ENCODE measurements at places on chromosomes 6 and 20. TPM values are rescaled to one million over a fixed set of nuclear protein-coding genes. Genes with fewer than 3 reads are reported as not detected.

DNA sequence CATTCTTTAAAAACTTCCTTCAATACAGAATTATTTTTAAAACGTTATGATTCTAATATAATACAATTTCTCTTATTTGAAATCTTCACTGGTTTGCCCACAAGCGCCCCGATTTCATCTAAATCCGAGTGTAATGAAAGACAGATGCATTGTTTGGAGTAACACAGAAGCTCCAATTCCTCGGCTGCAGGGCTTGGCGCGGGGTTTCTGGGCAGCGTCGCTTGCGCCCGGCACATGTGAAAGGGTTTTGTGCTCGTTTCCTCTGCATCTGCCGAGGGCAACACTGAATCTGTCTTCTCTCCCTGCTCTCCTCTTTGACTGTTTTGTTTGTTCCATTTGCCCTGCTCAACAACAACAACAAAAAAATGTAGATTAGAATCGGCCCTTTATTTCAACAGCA, 248.6 kb upstream of the QKI start:
- H3K36me3 ChIP-seq = no peaks in the 10 kb centered on the region
- H3K27ac ChIP-seq = no peak overlapping the region
- H3K27me3 ChIP-seq = no peaks in the 10 kb centered on the region

GRCh38 chr6:93915961-93916360, 496.6 kb upstream of the EPHA7 start:
- no peak for DNase-seq
- no peak overlapping the region for H3K27ac ChIP-seq
- H3K36me3 ChIP-seq = no peaks in the 10 kb centered on the region
- no peaks in the 10 kb centered on the region for H3K4me1 ChIP-seq
- H3K4me3 ChIP-seq = no peak overlapping the region

DNA sequence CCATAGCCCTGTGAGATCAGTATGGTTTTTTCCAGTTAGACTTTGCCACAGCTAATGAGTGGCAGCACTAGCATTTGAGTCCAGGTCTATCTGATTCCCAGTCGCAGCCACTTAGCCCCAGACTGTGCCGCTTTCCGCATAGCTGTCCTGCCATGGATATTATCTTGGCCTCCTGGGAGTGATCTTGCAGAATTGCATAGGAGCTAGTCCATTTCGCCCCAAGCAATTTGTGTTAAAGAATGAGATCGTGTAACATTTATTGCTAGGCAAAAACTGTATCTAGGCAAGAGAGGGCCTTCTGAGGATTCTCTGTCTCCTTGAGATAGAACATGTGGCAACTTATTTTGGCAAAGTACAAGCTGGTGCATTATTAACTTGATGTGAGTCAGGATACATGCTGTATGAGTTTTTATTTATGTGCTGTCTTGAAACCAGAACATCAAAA, 74.2 kb downstream of the EZR start:
- no peaks in the 10 kb centered on the region for H3K4me1 ChIP-seq
- H3K27me3 ChIP-seq = no peaks in the 10 kb centered on the region
- H3K27ac ChIP-seq = no peak overlapping the region
- H3K36me3 ChIP-seq = peaks cover 17% of the 10 kb centered on the region

- no peaks in the 10 kb centered on the region for H3K36me3 ChIP-seq
- H3K27ac ChIP-seq = no peak overlapping the region
- no peak overlapping the region for H3K4me3 ChIP-seq
- H3K27me3 ChIP-seq = peaks cover 2% of the 10 kb centered on the region
- H3K4me1 ChIP-seq = peaks cover 9% of the 10 kb centered on the region
These were observed 24.6 kb upstream of the GTF3C6 start for GRCh38 chr6:110933912-110934311.

- H3K4me3 ChIP-seq = peak overlapping the region; percentile 73
- DNase-seq = no peak
- peaks cover 7% of the 10 kb centered on the region for H3K4me1 ChIP-seq
These were observed 42.1 kb downstream of the ANKRD6 start for GRCh38 chr6:89475101-89475500.

DNA sequence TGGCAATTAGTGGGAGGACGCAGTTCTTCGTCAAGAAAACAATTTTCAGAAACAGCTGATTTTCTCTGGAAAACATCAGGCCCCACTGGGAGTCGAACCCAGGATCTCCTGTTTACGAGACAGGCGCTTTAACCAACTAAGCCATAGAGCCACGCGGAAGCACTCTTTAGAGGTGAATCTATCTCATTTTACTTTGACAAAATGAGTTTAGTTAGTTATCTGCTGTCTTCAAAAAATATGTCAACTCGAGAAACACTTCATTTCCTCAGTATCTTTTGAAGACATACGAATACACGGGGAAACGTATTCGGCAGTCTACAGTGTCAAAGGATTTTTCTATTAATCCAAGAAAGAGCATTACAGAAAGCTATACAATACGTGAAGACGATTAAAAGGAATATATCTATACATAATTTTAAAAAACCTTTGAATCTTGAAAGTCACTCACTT, 26.7 kb downstream of the GPX6 start:
- peak overlapping the region; percentile 92 for H3K4me3 ChIP-seq
- peaks cover 18% of the 10 kb centered on the region for H3K4me1 ChIP-seq
- H3K36me3 ChIP-seq = no peaks in the 10 kb centered on the region
- peak; percentile 81 for DNase-seq

GRCh38 chr6:53979468-53980067, 131.7 kb upstream of the MLIP start:
- H3K4me3 ChIP-seq = no peak overlapping the region
- peaks cover 1% of the 10 kb centered on the region for H3K27me3 ChIP-seq
- H3K27ac ChIP-seq = no peak overlapping the region

- H3K27ac ChIP-seq = no peak overlapping the region
- peaks cover 3% of the 10 kb centered on the region for H3K27me3 ChIP-seq
- H3K4me3 ChIP-seq = no peak overlapping the region
- DNase-seq = no peak
- peaks cover 26% of the 10 kb centered on the region for H3K4me1 ChIP-seq
These were observed 197.3 kb downstream of the ZFAND3 start for GRCh38 chr6:38016824-38017223.

DNA sequence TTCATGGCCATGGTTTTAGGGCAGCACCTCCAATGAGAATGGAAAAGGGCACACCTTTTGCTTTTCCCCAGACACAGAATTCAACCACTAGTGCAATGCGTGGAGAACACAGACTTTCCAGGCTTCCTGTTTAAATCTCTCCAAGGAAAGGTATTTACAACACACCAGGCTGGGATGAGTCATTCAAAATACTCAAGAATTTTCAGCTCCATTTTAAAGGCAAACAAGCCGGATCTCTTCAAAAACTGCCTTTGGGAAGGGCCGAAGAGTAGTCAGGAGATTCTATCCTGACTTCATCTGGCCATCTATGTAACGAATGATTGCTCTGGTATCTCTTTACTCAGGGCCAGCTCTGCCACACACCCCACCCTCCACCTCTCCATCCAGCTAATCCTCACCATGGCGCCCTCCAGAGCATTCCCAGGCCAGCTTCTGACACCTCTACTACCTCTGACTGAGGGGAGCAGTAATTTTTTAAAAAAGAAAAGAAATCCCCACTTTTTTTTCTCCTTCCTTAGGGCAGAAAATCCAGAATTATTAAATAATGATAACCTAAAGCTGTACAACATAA, 254.6 kb downstream of the LY86 start:
- DNase-seq = peak; percentile 26
- peaks cover 5% of the 10 kb centered on the region for H3K27me3 ChIP-seq
- H3K36me3 ChIP-seq = no peaks in the 10 kb centered on the region
- peaks cover 27% of the 10 kb centered on the region for H3K4me1 ChIP-seq

DNA sequence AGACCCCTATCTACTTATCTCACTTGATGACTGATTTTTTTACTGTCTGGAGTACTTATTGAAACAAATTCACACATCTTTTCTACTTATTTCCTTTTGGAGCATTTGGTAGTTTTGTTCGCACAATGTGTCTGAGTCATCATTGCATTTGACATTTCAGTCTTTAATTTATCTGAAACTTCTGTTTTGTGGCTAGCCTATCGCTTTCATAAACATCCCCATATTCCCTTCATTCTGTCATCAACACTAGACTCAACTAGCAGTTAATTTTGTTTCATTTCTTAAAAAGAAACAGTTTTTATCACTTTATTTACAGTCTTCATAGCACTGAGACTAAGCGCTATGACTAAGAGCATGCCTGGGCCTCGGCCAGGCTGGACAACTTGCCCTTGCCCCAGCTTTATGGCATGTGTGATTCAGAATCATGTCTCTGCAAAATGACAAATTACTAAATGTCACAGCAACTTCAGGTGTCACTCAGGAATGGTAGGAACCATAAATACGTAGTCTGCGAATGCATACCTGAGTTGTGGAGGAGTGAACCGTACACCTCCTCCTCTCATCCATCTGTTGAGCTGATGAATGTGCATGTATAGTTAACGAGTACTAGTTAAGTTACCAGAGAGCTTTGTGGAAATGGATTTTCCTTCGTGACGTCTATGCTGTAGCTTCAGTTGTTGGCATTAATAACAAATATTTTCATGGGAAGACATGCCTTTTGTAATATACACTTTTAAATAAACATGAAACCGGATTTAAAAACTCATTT, 16.2 kb downstream of the L3MBTL3 start:
- H3K36me3 ChIP-seq = no peaks in the 10 kb centered on the region
- peak overlapping the region; percentile 61 for H3K4me3 ChIP-seq
- H3K27me3 ChIP-seq = no peaks in the 10 kb centered on the region

- no peak for DNase-seq
- no peaks in the 10 kb centered on the region for H3K27me3 ChIP-seq
- H3K36me3 ChIP-seq = peaks cover 4% of the 10 kb centered on the region
- H3K4me3 ChIP-seq = no peak overlapping the region
- no peaks in the 10 kb centered on the region for H3K4me1 ChIP-seq
These were observed 1618.1 kb downstream of the GRIK2 start for GRCh38 chr6:103011605-103012004.

GRCh38 chr6:37007340-37008043, 2.0 kb downstream of the FGD2 start:
- no peaks in the 10 kb centered on the region for H3K27me3 ChIP-seq
- no peaks in the 10 kb centered on the region for H3K36me3 ChIP-seq
- no peak overlapping the region for H3K4me3 ChIP-seq
- peaks cover 27% of the 10 kb centered on the region for H3K4me1 ChIP-seq
- DNase-seq = no peak
- H3K27ac ChIP-seq = peak overlapping the region; percentile 22

GRCh38 chr20:7708112-7708511, 232.1 kb downstream of the HAO1 start:
- H3K4me1 ChIP-seq = no peaks in the 10 kb centered on the region
- H3K4me3 ChIP-seq = no peak overlapping the region
- H3K27ac ChIP-seq = no peak overlapping the region
- H3K27me3 ChIP-seq = no peaks in the 10 kb centered on the region
- no peak for DNase-seq

DNA sequence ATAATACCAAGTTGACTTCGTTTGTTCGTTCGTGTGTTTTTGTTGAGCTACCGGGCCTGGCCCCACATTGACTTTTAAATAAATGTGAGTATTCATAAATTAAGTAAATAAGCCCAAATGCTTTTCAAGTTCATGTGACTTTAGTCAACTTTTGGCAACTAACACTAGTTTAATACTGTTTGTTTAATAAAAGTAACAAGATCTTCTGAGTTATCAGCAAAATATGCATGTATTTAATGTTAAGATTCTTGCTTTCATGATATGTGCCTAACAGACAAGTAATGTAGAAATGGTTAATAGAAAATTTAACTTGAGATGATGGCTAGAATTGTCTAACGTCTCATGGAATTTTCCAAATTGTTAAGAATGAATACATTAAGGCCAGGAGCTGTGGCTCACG, 38.7 kb upstream of the ECI2 start:
- peaks cover 11% of the 10 kb centered on the region for H3K4me1 ChIP-seq
- no peaks in the 10 kb centered on the region for H3K36me3 ChIP-seq
- no peak overlapping the region for H3K27ac ChIP-seq
- H3K27me3 ChIP-seq = peaks cover 10% of the 10 kb centered on the region

DNA sequence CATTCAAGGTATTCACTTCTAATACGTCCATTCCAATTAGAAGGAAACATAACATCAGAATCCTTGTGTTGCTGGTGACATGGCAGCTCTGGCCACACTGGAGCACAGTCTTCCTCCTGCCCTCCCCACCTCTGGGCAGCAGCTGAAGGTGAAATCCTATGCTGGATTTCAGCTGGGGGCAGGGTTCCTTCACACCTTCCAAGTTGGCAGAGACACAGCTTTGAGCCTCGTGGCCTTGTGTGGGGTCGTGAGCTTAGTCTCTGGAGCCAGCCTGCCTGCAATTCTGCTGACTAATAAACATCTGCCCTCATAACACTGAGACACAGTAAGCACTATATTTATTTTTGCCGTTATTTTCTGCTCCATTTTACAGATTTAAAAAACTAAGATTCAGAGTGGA, 218.9 kb upstream of the RIN2 start:
- H3K27me3 ChIP-seq = peaks cover 7% of the 10 kb centered on the region
- H3K36me3 ChIP-seq = no peaks in the 10 kb centered on the region
- no peaks in the 10 kb centered on the region for H3K4me1 ChIP-seq
- no peak overlapping the region for H3K27ac ChIP-seq

- no peaks in the 10 kb centered on the region for H3K4me1 ChIP-seq
- H3K36me3 ChIP-seq = peaks cover 5% of the 10 kb centered on the region
- no peaks in the 10 kb centered on the region for H3K27me3 ChIP-seq
- no peak for DNase-seq
These were observed 29.5 kb upstream of the PKIB start for GRCh38 chr6:122580737-122581136.

- H3K27ac ChIP-seq = no peak overlapping the region
- no peak for DNase-seq
- peaks cover 16% of the 10 kb centered on the region for H3K4me1 ChIP-seq
- H3K27me3 ChIP-seq = no peaks in the 10 kb centered on the region
- H3K36me3 ChIP-seq = no peaks in the 10 kb centered on the region
These were observed 346.0 kb upstream of the KCNQ5 start for GRCh38 chr6:72275888-72276287.

DNA sequence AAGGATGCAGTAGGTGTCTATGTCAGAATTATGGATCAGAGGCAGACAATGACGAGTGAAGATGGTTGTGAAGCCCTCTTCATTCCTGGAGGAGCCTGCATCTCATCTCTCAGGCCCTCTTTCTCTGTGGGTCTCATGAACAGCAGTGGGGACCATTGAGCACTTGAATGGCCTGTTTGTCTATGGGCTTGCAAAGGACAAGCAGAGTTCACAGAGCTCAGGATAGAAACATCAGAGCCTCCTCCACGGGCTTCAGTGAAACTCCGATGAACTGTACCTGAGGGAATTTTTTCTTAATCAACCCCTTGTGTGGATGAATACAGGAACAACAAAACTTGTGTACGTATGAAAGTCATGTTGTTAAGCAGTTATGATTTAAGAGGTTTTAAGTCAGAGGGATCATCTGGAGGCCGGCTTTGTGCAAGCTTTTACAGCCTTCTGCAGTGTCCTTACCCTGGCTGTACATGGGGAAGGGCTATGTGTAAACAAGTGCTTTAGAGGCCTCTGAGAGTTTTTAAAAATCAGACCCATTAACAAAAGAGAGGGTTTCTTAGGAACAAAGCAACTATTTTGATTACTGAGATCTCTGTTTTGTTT, 29.7 kb upstream of the PI16 start:
- DNase-seq = no peak
- H3K27ac ChIP-seq = no peak overlapping the region
- H3K36me3 ChIP-seq = peaks cover 34% of the 10 kb centered on the region
- H3K4me3 ChIP-seq = no peak overlapping the region

- H3K4me1 ChIP-seq = peaks cover 28% of the 10 kb centered on the region
- no peak overlapping the region for H3K4me3 ChIP-seq
- H3K27ac ChIP-seq = no peak overlapping the region
- no peaks in the 10 kb centered on the region for H3K27me3 ChIP-seq
These were observed 755.0 kb downstream of the TFAP2A start for GRCh38 chr6:9659848-9660247.

Gene TRIM15
- total RNA-seq = not detected

Gene SAMD5
- total RNA-seq = 0.05 TPM

Gene POU3F2
- total RNA-seq = not detected

Gene FAM162B
- total RNA-seq = 6.7 TPM

Gene HLA-DRB1
- not detected for total RNA-seq

Gene LRRC73
- 1.0 TPM for total RNA-seq

Gene VEGFA
- total RNA-seq = 39.4 TPM

Gene GPR6
- not detected for total RNA-seq

Gene ARFGEF3
- total RNA-seq = 0.05 TPM

Gene AURKA
- total RNA-seq = 78.0 TPM

Gene ENPP4
- not detected for total RNA-seq
